ENCODE measurements at places on chromosomes 3 and 15.
A peak's percentile ranks its signal among the peaks of the same experiment; 100 is the strongest.

DNA sequence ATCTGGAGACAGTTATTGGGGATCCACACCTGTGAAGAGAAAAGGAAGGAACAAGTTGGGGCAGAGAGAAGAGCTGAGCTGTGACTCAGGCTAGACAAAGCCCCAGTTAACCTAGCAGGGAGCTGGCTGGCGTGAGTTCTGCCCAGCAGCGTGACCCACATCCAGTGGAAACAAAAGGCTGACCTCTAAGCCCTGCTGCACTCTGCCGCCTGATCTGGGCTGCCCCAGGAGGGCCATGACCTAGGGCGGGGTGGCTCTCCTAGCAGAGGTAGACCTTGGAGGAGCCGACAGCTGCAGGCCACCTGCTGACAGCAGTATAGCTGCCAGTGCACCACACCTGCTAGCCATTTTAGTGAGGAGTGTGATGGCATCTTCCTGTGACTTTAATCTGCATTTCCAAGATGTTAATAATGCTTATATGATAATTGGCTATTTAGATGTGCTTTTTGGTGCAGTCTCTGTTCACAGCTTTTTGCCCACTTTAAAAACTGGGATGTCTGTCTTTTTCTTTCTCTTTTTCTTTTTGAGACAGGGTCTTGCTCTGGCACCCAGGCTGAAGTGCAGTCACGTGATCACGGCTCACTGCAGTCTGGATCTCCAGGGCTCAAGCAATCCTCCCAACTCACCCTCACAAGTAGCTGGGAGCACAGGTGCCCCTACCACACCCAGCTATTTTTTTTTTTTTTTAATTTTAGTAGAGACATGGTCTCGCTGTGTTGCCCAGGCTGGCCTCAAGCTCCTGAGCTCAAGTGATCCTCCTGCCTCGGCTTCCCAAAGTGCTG is 78.1 kb downstream of the LSM3 start:
- no peak for DNase-seq

DNA sequence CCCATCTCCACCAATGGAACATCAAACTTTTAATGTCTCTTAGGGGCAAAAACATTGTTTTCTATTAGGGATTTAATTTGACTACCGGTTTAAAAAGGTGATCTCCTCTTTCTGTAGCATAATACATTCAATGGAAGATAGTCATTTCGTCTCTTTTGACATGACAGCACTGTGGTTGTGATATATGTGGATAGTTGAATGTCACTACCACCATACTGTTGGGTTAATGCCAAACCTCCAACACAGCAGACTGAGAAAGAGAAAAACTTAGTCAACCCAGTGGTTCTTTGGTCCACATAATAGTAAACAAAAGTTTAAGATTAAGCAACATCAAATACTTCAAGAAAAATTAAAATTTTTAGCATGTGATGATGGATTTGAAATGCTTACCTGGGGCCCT is 530.4 kb downstream of the AGBL1 start:
- DNase-seq: no peak

DNA sequence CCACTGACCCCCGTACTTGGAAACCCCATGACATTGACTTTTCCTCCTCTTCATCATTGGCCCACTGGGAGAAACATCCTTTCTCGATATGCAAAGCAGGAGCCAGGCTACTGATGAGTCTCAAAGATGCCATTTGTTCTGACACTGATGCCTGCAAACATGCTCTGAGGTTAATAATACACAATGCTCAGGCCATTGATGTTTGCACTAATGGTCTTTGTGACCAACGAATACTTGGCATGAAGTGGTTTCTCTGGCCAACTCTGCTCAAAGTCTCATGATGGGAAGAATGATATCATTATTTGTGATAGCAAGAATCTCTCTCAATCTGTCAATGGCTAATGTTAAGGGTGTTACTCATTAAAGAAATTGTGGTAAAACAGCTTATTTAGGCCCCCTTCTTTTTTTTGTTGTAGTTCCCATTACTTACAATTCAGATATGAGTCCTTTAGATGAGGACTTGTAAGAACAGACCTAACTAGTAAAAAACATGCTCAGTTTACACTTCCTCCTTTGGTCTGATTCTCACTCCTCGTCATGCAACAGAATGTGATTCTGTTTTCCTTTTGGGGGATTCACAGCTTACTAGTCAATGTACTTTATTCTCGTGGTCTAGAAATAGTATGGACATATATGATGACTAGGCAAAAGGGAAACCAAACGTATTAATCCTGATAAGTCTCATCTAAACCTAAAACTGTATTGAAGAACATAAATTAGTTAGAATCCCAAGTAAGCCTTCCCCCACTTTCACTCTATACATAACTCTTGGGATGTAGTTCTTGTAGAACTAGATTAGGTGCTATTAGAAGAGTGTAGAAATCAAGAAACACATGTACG is 488.8 kb upstream of the DPPA4 start:
- DNase-seq: no peak

- no peak for DNase-seq
These were observed 17.4 kb downstream of the PTPN23 start for GRCh38 chr3:47398228-47398627.

GRCh38 chr3:70249509-70250160 is 62.8 kb downstream of the MDFIC2 start:
- peak; percentile 45 for DNase-seq

DNA sequence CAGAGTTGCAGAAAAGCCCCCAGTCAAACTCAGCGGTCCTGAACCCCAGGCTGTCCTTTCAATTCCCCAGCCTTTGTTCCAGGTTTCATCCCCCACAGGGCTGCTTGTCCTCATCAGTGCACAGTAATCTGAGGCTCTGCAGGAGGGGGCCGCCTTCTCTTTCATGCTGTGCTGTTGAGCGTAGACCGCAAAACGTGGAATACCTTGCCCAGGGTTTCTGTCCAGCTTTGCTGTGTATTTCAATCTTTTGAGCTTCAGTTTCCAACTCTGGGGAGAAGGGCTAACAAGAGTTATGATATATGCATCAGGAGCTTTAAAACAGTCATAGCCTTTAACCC is 64.8 kb downstream of the FAM43A start:
- no peak for DNase-seq

DNA sequence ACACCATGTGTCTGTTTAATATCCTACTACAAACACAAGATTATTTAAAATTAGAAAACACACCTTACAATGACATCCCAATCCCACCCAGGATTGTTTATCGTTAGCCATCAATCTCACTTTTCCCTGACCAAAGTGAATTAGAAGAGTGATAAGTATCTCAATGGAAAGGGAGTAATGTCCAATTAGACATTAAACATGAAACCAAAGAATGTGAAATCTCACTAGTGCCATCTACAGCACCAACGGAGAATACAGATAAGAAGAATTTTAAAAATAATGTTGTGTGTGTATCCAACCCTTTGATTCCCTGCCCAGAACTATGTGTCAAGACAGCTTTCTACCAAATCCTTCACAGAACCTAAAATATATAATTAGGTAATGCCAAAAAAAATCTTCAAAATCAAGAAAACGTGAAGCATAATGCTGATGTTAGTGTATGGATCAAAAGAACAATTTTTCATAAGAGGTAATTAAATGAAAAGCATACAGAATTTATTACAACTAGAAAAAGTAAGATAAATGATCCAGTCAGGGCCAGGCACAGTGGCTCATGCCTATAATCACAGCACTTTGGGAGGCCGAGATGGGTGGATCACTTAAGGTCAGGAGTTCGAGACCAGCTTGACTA is 64.2 kb downstream of the SCAPER start:
- peak; percentile 30 for DNase-seq

GRCh38 chr3:97981886-97982285 is 9.7 kb upstream of the RIOX2 start:
- DNase-seq: peak; percentile 92

Data from dermis microvascular lymphatic vessel endothelial cell (primary cell).